ENCODE measurements at places on chromosomes 4 and X.
A peak's percentile ranks its signal among the peaks of the same experiment; 100 is the strongest.

- DNase-seq: no peak
These were observed 24.7 kb upstream of the MXRA5 start for GRCh38 chrX:3371163-3371562.

DNA sequence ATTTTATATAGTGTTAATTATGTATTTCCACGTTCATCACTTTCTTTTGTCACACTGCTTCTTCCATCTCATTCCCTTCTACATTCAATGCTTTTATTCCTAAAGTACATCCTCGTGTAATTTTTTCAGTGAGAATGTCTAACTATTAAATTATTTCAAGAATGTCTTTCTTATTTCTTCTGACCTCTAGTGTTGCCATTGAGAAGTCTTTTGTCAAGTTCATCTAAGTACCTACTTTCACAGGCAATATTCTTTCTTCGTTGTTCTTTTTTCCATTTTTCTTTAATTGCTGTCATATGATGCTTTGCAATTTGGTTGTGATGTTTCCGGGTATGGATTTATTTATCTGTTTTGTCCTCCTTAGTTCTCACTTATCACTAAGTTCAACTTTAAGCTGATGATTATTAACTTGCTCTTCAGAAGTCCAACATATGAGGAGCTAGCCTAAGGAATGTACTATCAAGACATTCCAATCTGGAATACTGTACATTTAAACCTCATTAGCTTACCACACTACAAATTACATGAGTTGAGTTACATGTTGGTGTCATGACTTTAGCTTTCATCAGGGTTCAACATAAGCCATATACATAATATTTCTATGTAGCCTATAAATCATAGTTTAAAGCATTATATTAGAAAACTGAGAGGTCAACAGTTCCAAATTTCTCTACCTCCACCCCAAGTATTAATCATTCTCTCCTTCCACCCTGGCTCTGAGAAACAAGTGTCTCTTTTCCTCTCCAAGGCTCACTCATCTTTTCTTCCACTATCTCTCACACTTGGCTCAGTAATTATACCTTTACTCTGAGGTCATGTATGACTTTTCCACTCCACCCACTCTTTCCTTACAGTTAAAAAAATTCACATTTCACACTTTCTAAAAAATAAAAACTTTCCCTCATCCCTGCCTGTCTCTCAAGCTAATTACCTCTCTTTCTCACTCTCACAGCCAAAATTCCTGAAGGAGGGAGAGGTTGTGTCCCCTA lies 81.5 kb downstream of the COX18 start:
- DNase-seq: no peak

DNA sequence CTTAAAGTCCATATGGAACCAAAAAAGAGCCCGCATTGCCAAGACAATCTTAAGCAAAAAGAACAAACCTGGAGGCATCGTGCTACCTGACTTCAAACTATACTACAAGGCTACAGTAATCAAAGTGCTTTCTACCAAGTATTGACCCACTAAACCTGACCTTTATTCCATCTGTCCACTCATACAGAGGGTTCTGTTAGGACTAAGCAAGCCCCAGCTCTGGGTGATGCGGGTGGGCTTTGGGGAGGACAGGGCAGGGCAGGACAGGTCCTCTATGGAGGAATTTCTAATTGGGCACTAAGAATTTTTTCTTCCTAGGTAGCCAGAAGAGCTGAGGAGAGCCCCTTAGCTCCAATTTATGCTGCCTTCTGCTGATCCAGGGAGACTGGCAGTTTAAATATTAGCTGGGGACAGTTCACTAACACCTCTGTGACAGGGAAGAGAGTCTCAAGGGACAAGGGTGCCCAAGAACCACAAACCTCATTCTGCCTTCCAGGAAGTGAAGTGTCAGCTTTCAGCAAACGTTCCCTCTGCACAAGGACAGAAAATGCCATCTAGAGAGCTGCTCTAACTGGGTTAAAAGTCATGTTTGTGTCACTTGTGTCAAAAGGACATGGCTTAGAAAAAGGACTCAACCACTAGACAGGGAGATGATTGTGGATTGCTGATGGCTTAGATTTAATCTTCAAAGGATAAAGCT lies 143.2 kb downstream of the KIT start:
- no peak for DNase-seq

DNA sequence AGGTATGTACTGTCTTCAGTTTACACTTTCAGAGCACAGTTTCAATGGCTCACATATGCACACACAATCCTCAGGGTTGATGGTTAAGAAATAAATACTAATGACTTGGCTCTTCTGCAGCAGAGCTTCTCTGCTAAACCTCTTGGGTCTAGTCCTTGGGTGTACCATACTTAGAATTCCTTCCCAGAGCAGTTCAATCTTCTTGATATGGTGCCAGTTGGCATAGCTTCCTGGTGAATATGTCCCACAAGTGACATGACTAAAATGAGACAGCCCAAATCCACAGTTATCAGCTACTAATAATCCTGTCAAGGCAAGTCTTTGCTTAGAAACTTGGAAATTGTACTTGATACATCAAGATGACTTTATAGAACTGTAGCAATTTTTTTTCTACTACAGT lies 654.4 kb downstream of the IQCM start:
- DNase-seq: no peak

GRCh38 chrX:64190136-64190740 lies 15.3 kb downstream of the AMER1 start:
- peak; percentile 76 for DNase-seq

DNA sequence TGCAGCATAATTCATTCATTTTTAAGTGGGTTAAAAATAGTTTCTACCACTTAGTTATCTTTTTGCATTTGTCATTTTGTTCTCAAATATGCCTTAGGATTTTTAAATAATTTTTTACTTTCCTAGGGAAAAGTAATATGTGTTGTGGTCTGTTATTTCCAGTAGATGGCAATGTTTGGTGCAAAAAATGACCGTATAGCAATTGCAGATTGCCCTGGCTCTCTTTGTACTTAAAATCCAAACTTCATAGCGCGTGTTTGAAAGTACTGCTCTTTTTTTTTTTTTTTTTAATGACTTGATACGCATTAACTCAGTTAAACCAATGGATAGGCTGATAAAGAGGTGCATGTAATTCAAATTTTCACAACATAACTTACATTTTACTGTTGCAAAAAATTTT lies 74.4 kb upstream of the RBMX start:
- DNase-seq: no peak

DNA sequence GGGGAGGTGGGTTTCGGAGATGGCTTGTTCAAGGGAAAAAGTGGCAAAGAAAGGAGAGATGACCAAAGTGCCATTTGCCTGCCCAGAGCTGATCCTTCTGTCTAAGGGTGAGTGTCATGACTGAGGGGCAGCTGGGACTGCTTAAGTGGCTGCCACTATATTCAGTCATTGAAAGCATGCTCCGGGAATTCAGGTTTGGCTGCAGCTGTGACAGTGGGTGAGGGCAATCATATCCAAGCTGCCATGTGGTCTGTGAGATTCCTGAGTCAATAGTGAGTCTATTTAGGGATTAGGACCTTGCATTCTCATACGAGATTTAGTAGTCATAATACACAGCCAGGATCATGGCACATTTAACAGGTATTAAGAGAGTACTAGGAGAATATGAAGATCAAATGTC lies 138.8 kb upstream of the BANK1 start:
- DNase-seq: no peak

GRCh38 chr4:78689261-78689660 lies 86.9 kb upstream of the BMP2K start:
- DNase-seq: no peak

DNA sequence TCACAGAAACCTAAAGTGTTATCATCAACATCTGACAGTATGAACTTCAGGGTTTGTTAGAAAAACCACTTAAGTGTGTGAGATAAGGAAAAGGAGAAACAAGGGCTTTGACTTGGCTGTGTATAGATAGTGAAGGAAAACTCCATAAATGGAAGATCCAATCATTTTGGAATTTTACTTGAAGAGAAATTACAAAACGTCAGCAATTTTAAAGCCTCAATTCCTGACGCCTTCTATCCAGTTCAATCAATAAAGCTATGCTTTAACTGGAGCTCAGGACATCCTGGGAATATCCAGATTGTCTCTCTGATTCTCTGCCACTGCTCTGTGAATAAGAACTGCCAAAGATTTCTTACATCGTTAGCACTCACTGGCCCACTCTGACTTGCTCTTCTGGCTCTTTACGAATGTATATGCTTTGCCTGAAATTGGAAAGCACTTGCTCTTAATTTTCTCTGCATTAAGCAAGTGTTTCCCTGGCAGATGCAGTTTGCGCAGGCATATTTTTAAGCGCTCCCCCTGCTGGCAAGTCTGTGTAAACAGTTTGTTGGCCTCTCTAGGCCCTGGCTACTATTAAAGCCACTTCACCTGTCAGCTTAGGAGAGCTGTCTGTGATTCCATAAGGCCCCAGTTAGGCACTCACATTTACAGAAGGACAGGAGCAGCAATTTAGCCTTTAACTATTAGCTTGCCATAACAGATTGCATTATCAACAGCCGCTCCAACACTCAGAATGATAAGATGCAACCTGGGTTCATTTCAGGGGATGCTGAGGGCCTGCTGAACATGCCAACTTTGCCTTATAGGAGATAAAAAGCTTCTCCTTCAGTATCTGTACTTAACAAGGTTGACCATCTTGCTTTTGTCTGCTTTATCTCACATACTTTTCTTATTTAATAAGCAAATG lies 251.4 kb upstream of the DDX53 start:
- DNase-seq: no peak

DNA sequence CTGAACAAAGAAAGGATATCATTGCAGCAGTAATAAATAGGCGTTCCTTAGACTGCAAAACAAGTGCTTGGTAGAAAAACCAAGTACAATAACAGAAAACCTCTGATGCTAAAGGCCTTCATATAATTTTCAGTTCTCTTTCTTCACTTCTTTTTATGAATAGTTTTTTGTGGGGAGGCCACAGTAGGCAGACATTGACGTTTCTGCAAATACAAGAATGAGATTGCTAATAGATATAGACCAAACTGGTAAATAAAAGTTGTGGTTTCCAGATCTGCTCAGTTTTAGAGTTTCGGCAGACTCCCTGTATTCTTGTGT lies 57.0 kb upstream of the RAP1GDS1 start:
- DNase-seq: no peak

- no peak for DNase-seq
These were observed 228.4 kb upstream of the EMCN start for GRCh38 chr4:100746141-100746739.

- DNase-seq: no peak
These were observed 52.0 kb downstream of the SORCS2 start for GRCh38 chr4:7244331-7244665.

GRCh38 chrX:8808661-8809060 lies 7.5 kb upstream of the FAM9A start:
- no peak for DNase-seq

GRCh38 chr4:7722766-7723387 lies 216.8 kb downstream of the AFAP1 start:
- no peak for DNase-seq

GRCh38 chr4:87339440-87339839 lies 16.8 kb upstream of the HSD17B13 start:
- no peak for DNase-seq

- DNase-seq: peak; percentile 78
These were observed 22.8 kb upstream of the PDE6B start for GRCh38 chr4:602559-602942.

DNA sequence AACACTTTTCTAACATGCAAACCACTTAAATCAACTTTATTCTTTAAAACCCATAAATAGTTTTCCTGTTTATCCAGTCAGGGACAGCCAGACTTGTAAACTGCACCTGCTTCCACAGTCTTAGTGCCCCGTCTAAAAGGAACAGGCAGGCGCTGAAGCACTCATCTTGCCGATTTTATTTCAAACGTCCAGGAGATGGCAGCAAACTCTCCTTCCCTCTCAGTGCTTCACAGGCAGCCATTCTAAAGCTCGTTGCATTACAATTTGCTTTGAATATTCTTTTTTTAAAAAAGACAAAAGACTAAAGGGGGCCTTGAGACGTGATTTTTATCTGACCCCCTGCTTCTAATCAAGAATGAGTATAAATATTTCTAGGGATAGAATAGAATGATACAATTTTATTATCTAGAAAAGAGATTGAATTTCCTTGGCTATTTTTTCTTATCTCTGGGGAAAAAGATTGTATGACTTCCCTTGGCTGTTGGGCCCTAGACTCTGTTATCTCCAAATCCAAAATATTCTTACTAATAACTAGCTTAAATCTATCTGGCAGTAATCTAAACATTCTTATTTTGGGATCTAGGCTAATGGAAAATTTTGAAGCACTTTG lies 93.6 kb upstream of the MYOZ2 start:
- no peak for DNase-seq

- no peak for DNase-seq
These were observed 39.7 kb downstream of the VEGFC start for GRCh38 chr4:176753049-176753448.

DNA sequence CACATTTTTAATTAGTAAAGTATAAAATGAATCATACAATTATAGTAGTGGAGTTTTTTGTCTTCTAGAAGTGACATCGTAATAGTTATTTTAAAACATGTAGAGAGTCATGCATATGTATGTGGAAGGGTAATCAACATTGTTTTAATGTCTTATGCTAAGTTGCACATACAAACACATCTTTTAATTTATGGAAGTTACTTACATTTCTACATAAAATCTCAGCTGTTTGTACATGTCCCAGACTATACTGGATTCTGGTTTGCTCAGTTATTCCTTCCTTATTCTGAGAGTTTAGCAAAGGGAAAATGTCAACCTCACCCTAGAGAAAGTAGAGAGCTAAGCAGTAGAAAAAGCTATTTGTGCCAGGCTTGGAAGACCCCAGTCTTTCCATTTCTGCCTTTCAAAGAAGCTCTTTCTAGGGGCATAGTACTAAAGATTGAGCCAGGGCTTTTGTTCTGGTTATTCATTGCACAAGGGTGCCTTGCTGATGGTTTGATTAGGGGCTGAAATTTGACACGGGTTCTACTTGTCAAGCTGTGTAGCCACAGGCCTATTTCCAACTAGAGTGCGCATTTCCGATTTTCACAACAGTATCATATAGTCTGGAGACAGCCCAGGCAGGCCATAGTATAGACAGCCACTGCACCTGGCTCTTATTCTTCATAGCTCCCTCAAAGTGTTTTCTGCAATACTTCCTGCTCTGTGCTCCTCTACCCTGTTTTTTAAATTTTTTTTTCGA lies 106.3 kb downstream of the RPA4 start:
- no peak for DNase-seq
